ENCODE measurements at places on chromosomes 12 and 14.
A peak's percentile ranks its signal among the peaks of the same experiment; 100 is the strongest.

GRCh38 chr14:96203635-96204034 is 1.0 kb upstream of the BDKRB2 start:
- no peak for DNase-seq

DNA sequence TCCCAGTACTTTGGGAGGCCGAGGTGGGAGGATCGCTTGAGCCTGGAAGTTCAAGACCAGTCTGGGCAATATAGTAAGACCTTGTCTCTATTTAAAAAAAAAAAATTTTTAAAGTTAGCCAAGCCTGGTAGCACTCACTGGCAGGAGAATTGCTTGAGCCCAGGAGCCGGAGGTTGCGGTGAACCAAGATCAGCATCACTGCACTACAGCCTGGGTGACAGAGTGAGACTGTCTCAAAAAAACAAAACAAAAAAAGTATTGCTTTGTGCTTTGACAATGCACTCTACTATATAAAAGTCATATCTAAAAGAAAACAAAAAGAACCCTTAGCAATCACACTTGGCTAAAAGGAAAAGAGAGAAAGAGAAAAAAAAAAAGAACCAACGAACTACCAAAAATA is 26.8 kb downstream of the GNPTAB start:
- DNase-seq = no peak

GRCh38 chr12:50916292-50916691 is 36.1 kb upstream of the HIGD1C start:
- no peak for DNase-seq

DNA sequence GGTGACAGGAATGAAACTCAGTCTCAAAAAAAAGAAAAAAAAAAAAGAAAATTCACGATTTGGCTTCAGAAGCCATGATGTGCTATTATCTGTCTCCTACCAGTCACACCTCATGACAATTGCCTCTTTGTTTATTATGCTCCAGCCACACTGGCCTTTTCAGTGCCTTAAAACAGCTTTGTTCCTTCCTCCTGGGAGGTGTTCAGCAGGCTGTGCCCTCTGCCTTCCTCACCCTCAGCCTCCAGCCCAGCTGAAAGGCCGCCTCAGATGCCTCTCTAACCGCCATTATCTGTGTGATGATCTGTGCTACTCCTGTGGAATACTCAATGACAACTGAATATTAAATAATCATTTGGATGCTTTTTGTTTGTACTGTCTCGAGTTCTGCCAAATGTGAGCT is 8.6 kb upstream of the ARPC3 start:
- DNase-seq = no peak

DNA sequence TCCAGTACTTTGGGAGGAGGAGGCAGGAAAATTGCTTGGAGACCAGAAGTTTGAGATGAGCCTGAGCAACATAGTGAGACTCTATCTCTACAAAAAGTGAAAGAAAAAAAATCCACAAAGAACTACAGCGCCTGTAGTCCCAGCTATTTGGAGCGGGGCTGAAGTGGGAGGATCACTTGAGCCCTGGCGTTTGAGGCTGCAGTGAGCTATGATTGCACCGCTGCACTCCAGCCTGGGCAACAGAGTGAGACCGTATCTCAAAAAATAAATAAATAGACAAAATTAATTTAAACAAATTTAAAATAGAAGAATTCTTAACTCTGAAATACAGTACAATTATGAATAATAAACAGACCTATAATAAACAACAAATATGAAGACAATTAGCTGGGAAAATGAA is 40.9 kb downstream of the ATL1 start:
- DNase-seq = no peak

DNA sequence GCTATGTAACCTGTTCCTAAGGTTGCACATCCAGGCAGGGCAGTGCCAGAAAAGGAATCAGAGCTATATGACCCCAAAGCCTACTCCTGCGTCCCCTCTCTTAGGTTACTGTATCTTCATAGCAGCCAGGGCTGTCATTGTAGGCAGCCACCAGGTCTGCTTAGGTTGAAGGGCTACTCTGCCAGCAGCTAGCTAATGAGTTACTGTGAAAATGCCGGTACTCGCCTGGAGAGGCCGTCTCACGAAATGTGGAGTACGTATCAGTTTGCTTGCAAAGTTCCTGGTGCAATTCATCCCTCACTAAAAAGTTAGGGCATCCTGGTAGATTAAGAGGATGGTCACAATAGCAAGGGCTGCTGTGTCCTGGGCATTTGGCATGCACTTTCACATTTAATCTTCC is 50.9 kb downstream of the RPH3A start:
- DNase-seq = no peak

DNA sequence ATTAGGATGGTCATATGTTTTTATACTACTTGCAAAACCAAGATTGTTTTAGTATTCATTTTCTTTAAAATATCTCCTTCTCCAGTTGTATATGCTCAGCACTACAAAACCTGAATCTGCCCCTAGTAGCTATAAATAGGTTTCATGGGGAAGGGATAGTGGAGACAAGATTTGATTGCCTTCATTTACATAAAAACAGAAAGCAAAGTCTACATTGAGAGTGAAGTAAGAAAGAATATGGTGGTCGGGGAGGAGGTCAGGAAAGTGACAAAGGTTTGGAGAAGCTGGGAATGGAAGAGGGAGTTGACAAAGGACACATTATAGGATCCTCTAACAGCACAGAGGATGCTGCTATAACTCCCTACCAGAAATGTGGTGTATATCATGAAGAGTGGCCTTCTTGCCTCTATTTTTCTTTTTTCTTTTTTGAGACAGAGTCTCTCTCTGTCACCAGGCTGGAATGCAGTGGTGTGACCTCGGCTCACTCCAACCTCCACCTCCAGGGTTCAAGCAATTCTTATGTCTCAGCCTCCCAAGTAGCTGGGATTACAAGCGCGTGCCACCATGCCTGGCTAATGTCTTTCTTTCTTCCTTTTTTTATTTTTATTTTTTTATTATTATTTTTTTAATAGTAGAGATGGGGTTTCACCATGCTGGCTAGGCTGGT is 6.6 kb upstream of the LRP6 start:
- no peak for DNase-seq

GRCh38 chr12:86723326-86723725 is 467.1 kb upstream of the MGAT4C start:
- no peak for DNase-seq

- no peak for DNase-seq
Measured at GRCh38 chr14:26218861-26219260, 379.0 kb downstream of the NOVA1 start.

DNA sequence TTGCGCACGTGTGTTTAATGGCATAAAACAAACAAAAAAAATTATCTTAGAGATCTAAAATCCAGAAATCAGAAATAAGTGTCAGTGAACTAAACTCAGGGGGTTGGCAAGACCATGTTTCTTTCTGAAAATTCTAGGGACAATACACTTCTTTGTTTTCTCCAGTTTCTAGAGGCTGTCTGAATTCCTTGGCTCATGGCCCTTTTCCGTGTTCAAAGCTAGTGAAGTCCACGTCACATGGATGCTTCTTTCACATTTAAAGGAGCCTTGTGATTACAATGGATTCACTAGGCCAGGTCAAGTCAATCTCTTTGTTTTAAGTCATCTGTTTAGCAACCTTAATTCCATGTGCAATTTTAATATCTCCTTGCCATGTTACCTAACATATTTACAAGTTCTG is 22.4 kb downstream of the SLCO1B3 start:
- no peak for DNase-seq

GRCh38 chr12:124967016-124967739 is 21.8 kb downstream of the DHX37 start:
- DNase-seq = no peak

- DNase-seq = no peak
Measured at GRCh38 chr14:58787592-58787991, 149.8 kb downstream of the DACT1 start.

GRCh38 chr14:99688210-99688581 is 4.1 kb downstream of the CYP46A1 start:
- no peak for DNase-seq

DNA sequence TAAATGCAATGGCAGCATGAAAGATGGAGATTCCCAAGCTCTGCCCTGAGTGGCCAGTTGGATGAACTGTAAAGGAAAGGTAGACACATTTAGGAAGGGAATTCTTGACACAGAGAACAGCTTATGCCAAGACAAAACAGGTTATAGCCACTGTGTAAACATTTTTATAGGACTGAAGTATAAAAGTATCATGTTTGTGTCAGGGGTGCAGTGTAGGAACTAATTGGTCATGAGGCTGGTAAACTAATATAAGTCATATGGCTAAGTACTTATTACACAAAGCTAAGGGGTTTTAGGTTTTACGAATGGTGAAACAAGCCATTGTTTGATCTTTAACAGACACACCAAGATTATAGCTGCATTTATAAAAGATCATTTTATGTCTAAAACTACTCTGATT is 207.7 kb upstream of the SLC16A7 start:
- no peak for DNase-seq

GRCh38 chr14:96881713-96882112 is 84.5 kb downstream of the VRK1 start:
- DNase-seq = no peak

- peak; percentile 53 for DNase-seq
Measured at GRCh38 chr12:2268471-2269286, 215.9 kb downstream of the CACNA1C start.

DNA sequence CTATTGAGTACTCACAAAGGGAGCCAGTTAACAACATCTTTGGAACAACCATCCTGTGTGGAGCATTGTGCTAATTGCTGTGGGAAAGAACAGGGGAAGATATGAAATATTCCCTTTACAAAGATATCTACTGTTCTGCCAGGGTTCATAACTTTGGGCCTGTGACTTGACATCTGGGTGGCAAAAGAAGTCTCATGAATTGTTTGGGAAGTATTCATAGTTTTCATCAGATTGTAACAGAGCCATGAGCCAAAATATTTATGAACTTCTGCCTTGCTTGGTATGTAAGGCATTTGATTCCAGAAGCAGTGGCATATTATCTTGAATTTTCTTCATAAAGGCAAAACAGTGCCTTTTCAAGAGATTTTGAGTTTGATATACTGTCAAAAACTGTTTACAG is 816.2 kb downstream of the DIO2 start:
- no peak for DNase-seq

DNA sequence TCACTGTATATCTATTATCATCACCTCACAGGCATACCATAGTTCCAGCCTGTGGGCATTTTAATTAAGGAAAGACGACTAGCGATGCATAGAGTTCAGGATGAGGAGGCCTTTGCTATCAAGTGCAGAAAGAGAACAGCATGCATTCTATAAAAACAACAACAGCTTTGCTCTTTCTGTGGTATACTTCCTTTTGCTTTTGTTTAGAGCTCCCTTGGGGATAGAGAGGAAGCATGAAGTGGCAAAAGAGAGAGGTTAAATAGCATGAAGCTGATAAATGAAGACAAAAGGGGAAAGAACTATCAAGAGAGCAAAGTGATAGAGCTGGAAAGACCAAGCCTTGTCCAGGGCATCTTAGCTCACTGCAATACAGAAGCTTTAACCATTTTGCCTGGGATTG is 23.5 kb downstream of the IFNG-AS1 start:
- DNase-seq = no peak

- no peak for DNase-seq
Measured at GRCh38 chr12:46065412-46066166, 75.2 kb upstream of the SCAF11 start.

DNA sequence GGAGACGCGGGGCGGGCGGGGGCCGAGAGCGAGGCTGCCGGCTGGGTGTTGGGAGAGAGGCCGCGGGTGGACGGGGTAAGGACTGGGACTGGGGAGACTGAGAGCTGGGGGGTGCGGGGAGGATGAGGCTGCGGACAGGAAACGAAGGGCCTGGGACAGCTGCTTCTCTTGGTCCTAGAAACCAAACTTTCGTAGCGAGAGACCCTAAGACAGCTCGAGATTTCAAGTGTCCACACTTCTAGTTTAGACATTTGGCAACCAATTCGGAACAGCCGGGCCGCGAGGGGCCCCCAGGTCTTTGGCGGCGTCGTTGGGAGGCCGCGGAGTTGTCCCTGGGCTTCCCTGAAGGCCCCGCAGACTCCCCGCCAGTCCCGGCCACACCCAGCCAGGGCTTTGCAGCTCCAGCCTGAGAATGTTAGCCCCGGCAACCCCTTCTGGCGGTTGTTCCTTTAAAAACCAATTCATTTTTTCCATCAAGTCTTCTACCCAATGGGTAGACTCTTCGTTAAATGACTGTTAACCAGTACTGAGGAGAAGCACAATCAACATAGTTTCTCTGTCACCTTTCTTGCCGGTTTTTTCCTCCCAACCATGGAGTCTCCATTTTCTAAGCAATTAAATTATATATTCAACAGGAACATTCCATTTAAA is 11.5 kb downstream of the NKX2-1 start:
- no peak for DNase-seq

- DNase-seq = no peak
Measured at GRCh38 chr14:68322940-68323620, 469.8 kb downstream of the ZFP36L1 start.

- DNase-seq = no peak
Measured at GRCh38 chr14:68164711-68165113, 345.1 kb downstream of the RAD51B start.

DNA sequence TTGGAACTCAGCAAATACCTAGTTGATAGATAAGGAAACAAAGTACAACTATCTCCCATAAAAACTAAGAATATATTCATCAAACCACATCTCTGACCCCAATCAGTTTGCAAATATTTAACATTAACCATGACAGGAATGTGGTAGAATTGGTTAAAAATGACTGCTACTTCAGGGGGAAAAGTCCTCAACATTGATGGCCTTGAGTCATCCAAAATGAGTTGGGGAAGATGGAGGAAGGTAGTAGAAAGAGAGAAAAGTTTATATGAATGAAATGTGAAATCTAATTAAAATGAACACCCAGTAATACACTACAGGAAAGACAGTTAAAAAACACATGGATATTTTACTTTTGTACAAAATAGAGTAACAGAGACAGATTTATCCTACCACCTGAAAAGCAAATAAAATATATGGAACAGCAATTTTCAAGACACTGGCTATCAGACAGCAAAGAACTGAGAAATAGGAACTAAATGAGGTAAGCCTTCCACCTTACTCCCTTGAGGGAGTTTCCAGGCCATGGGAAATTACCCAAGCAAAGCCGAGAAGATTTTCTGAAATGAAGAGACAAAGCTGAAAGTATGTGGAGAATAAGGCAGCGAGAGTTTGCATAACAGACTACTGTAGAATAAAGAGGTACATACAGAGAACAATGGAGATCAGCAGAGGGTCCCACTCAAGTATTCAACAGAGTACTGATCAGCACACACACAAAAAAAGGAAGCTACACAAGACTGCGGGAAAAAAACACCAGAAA is 49.6 kb downstream of the TC2N start:
- DNase-seq = no peak

DNA sequence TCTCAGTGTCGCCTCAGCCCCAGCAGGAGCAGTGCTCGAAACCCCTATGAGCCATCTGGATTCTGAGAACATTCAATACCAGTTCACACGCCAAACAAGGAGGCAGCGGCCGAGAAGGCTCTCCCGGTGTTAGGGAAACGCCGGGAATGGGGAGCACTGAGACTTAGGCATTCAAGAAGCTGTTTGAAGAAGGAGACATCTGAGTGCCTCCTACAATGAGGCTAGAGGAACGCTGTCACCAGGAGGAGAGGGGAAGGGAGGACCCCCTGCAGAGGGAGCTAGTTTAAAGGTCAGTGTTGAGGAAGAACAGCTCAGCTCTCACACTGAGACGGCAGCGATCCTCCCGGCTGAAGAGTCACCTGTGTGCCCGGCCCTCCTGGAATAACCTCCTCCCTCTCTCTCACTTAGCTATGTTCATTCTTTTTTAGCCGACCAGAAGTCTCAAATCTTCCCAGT is 69.9 kb downstream of the SERPINA3 start:
- DNase-seq = no peak

- no peak for DNase-seq
Measured at GRCh38 chr14:84591827-84592445, 938.0 kb upstream of the FLRT2 start.

- DNase-seq = peak; percentile 98
Measured at GRCh38 chr14:67359775-67360469, at the start of the genes ATP6V1D and EIF2S1. ATP6V1D (minus strand) TSS chr14:67359804; CDS start chr14:67359698, 106 bp downstream. EIF2S1 (plus strand) TSS chr14:67360328; CDS start chr14:67364768, 4,440 bp downstream.

Measured in cerebellar nuclear complex (tissue), 1 donor.